ENCODE measurements at places on chromosomes 2 and 18.

DNA sequence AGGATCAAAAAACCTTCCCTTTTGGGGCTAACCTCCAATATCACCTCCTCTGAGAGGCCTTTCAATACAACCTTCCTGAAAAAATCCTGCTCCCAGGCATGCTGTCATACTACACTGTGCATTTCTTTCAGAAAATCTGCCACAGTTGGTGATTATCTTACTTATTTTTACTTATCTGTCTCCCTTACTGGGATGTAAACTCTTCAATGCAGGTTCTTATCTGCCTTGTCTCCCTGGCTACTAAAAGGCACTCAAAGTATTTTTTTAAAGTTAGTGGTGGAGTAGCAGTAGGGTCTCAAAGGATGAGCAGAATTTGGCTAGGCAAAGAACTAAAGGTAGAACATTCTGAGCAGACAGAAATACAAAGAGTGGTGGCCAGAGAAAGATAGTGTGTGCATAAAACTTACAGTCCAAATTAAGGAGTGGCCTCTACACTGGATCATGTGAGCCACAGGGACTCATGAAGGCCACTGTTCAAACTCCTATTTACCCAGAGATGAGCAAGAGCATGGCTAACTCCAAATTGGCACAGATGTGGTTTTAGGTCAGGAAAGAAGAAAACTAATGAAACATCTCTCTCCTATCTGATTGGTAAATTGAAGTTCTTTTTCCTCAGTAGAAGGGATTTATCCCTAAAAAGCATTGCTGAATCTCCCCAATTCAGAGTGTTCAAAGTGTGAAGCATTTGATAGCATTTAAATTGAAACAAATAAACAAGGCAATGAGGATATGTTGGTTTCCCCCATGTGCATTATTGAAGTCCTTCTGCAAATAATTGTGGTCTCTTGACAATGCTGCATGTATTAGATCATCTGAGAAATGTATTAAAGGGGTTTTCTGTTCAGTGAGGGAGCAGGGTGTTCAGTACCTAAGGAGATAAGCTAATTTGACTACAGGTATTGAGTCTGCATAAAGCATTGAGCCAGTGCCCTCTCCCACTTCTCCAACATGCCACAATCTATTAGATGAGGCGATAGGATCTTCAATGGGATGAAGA lies 285.5 kb downstream of the MREG start:
- DNase-seq = no peak

GRCh38 chr2:45128580-45128997 lies 119.3 kb upstream of the SIX2 start:
- DNase-seq = no peak

DNA sequence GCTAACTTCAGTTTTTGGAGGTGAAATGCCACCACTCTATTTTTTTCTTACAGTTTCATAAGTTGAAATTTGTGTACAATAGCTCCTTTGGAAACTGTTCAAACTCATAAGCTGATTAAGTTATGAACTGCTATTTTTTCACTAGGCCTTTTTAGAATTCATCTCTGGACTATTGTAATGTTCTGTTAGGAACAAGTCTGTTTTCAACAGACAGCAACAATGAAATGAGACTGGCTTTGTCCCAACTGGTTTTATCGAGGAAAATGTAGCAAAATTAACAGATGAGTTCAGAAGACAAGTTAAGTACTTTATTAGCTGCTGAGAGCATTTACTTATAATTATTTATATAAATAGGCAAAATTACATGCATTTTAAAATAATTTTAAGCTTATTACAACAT lies 310.6 kb downstream of the ZNF804A start:
- no peak for DNase-seq

DNA sequence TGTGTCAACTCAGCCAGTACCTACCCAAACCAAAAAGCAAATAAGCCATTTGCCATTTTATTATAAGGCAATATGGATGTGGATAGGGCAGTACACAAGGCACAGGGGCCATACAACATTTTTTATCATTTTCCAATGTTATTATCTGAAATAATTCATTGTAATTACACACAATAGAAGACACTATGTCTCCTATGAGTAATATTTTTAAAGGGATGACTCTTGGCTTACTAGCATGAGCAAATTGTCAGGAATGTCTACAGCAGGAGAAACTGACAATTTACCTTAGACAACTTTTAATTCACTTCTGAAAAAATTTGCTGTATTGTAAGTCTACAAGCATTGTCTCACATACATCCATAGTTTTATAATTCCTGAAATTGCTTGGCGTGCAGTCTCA lies 1193.9 kb upstream of the CELF4 start:
- no peak for DNase-seq

GRCh38 chr2:54803783-54804751 lies 80.6 kb downstream of the EML6 start:
- DNase-seq = no peak

DNA sequence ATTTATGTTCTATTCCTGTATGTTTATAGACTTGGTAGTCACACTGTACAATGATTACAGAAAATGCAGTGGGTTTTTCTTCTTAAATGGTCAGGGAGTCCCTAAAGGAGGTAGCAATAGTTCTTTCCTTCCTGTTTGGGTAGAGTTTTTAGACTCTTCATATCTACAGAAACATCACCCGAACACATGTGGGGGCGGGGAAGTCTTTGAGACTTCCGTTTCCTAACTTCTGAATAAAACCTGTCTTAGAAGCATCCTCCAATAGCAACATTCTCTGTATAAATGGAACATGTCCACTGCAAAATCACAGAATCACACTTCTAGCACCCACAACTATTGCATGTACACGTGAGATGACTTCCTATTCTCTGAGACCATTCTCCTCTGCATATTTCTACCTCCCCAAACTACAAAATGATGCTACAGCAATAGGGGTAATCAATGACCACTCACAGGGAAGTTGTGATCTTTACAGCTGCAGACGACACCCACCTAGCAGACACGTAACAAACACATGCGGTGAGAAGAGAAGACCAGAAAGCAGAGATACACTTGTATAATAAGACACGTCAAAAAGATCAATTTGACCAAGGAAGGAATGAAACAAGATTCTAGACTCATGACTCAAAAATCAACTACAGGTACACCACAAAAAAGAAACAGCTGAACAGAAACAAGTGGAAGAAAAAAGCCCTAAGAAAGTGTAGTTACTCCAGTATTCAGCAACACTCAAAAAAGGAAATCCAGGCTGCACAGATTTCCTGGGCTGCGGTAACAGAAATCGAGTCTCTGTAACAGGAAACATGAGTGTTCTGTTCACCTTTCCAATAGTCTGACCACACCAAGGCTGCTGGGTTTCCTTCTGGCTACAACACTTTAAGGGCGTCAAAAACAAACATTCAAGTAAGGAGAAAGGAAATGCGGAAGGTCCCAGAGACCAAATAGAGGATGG lies 120.4 kb downstream of the ZNF516 start:
- no peak for DNase-seq

- no peak for DNase-seq
Observed at GRCh38 chr2:132479155-132479554, 62.5 kb downstream of the GPR39 start.

GRCh38 chr2:205858881-205859441 lies 176.7 kb downstream of the NRP2 start:
- no peak for DNase-seq
